ENCODE measurements at places on chromosomes 7 and 10. TPM values are rescaled to one million over a fixed set of nuclear protein-coding genes. Genes with fewer than 3 reads are reported as not detected.
A peak's percentile ranks its signal among the peaks of the same experiment; 100 is the strongest.

The TMED4 gene
- total RNA-seq = 62.2 TPM

The ERVW-1 gene
- total RNA-seq = not detected

The NKX1-2 gene
- not detected for total RNA-seq

The INA gene
- total RNA-seq = not detected

The FKBP14 gene
- 23.8 TPM for total RNA-seq

The FZD1 gene
- 38.5 TPM for total RNA-seq

The LEP gene
- total RNA-seq = 0.45 TPM

The LIPK gene
- not detected for total RNA-seq

The DYNC1I1 gene
- 11.0 TPM for total RNA-seq

The MBL2 gene
- total RNA-seq = not detected

The RAMP3 gene
- total RNA-seq = 78.0 TPM

The SP8 gene
- total RNA-seq = not detected

The C10orf105 gene
- total RNA-seq = 0.36 TPM

DNA sequence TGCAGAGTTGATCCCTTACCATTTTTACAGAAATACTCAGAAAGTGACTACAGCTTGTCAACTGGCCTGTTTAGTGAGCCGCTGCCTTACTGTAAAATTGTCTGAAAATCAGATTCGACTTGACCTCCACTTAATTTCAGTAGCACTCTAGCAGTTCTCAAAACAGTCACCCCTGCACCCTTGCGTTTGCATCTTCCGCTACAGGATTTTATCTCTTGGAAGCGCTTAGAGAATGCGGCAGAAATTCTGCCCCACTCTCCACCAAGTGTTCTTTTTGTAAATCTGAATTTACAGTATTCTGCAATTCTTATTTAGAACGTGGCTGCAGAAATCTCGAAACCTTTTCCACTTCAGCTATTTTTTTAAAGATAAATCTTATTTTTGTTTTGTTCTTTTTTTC, 1.9 kb upstream of the TWIST1 start:
- DNase-seq = no peak
- no peak overlapping the region for H3K4me3 ChIP-seq
- no peaks in the 10 kb centered on the region for H3K4me1 ChIP-seq
- no peaks in the 10 kb centered on the region for H3K36me3 ChIP-seq
- no peak overlapping the region for H3K27ac ChIP-seq
- H3K27me3 ChIP-seq = no peaks in the 10 kb centered on the region

- H3K4me1 ChIP-seq = no peaks in the 10 kb centered on the region
- H3K27me3 ChIP-seq = no peaks in the 10 kb centered on the region
- no peaks in the 10 kb centered on the region for H3K36me3 ChIP-seq
- H3K4me3 ChIP-seq = peak overlapping the region; percentile 36
These were observed 827 bp upstream of the FASTK start for GRCh38 chr7:151081170-151082101.

GRCh38 chr10:6014241-6014761, 37.0 kb upstream of the IL15RA start:
- H3K27me3 ChIP-seq = no peaks in the 10 kb centered on the region
- peak; percentile 58 for DNase-seq
- no peak overlapping the region for H3K4me3 ChIP-seq
- no peak overlapping the region for H3K27ac ChIP-seq
- no peaks in the 10 kb centered on the region for H3K4me1 ChIP-seq

- H3K27ac ChIP-seq = no peak overlapping the region
- no peak for DNase-seq
- H3K36me3 ChIP-seq = no peaks in the 10 kb centered on the region
- H3K4me1 ChIP-seq = no peaks in the 10 kb centered on the region
These were observed 330.0 kb upstream of the C7orf33 start for GRCh38 chr7:148260599-148260998.

GRCh38 chr7:15104411-15105092, 202.0 kb upstream of the DGKB start:
- H3K4me1 ChIP-seq = no peaks in the 10 kb centered on the region
- H3K27me3 ChIP-seq = no peaks in the 10 kb centered on the region
- DNase-seq = no peak
- H3K36me3 ChIP-seq = no peaks in the 10 kb centered on the region
- no peak overlapping the region for H3K4me3 ChIP-seq

GRCh38 chr7:19958309-19958896, 185.0 kb upstream of the TMEM196 start:
- H3K27ac ChIP-seq = no peak overlapping the region
- H3K4me1 ChIP-seq = no peaks in the 10 kb centered on the region
- DNase-seq = no peak
- no peaks in the 10 kb centered on the region for H3K27me3 ChIP-seq

- H3K27ac ChIP-seq = no peak overlapping the region
- no peak overlapping the region for H3K4me3 ChIP-seq
- no peaks in the 10 kb centered on the region for H3K27me3 ChIP-seq
- no peaks in the 10 kb centered on the region for H3K4me1 ChIP-seq
These were observed 50.6 kb downstream of the ADAMTS14 start for GRCh38 chr10:70722820-70723424.

GRCh38 chr10:119496273-119496672, 46.2 kb downstream of the RGS10 start:
- no peaks in the 10 kb centered on the region for H3K4me1 ChIP-seq
- H3K27me3 ChIP-seq = no peaks in the 10 kb centered on the region
- DNase-seq = no peak
- H3K27ac ChIP-seq = no peak overlapping the region
- H3K4me3 ChIP-seq = no peak overlapping the region
- H3K36me3 ChIP-seq = no peaks in the 10 kb centered on the region

GRCh38 chr7:45086331-45087065, 2.3 kb downstream of the NACAD start:
- H3K4me1 ChIP-seq = no peaks in the 10 kb centered on the region
- no peaks in the 10 kb centered on the region for H3K36me3 ChIP-seq
- H3K27me3 ChIP-seq = no peaks in the 10 kb centered on the region
- H3K27ac ChIP-seq = no peak overlapping the region
- DNase-seq = peak; percentile 61

GRCh38 chr10:92381543-92381954, 90.6 kb downstream of the MARCHF5 start:
- H3K4me3 ChIP-seq = no peak overlapping the region
- H3K4me1 ChIP-seq = no peaks in the 10 kb centered on the region
- no peak overlapping the region for H3K27ac ChIP-seq

DNA sequence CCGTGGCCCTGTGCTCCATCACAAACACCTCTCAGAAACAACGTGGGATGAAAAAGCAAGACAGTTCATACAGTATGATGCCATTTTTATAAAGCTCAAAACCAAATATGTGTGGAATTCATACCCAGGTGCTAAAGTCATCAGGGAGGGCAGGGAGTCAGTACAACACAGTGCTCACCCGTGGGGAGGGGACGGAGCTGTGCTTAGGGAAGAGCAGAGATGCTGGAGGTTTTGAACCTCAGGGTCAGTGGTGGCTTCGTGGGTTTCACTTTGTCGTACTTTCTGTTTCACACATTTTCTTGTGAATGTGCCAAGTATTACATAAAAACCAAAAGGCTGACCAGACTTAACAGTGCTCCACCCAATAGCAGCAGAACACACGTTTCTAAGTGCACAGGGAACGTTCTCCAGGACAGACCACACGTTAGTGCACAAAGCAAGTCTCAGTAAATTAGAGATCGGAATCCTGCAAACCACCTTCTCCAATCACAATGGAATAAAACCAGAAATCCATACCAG, 21.2 kb downstream of the ZMIZ2 start:
- H3K36me3 ChIP-seq = no peaks in the 10 kb centered on the region
- H3K4me1 ChIP-seq = peaks cover 2% of the 10 kb centered on the region
- no peaks in the 10 kb centered on the region for H3K27me3 ChIP-seq
- H3K4me3 ChIP-seq = no peak overlapping the region

- no peaks in the 10 kb centered on the region for H3K36me3 ChIP-seq
- no peaks in the 10 kb centered on the region for H3K4me1 ChIP-seq
- no peak for DNase-seq
- no peak overlapping the region for H3K4me3 ChIP-seq
- H3K27me3 ChIP-seq = no peaks in the 10 kb centered on the region
These were observed 239.2 kb downstream of the COBL start for GRCh38 chr7:51077316-51077986.

GRCh38 chr10:88270871-88271713, 312.0 kb downstream of the RNLS start:
- H3K4me3 ChIP-seq = no peak overlapping the region
- H3K36me3 ChIP-seq = no peaks in the 10 kb centered on the region
- no peaks in the 10 kb centered on the region for H3K4me1 ChIP-seq
- no peak overlapping the region for H3K27ac ChIP-seq
- no peak for DNase-seq

DNA sequence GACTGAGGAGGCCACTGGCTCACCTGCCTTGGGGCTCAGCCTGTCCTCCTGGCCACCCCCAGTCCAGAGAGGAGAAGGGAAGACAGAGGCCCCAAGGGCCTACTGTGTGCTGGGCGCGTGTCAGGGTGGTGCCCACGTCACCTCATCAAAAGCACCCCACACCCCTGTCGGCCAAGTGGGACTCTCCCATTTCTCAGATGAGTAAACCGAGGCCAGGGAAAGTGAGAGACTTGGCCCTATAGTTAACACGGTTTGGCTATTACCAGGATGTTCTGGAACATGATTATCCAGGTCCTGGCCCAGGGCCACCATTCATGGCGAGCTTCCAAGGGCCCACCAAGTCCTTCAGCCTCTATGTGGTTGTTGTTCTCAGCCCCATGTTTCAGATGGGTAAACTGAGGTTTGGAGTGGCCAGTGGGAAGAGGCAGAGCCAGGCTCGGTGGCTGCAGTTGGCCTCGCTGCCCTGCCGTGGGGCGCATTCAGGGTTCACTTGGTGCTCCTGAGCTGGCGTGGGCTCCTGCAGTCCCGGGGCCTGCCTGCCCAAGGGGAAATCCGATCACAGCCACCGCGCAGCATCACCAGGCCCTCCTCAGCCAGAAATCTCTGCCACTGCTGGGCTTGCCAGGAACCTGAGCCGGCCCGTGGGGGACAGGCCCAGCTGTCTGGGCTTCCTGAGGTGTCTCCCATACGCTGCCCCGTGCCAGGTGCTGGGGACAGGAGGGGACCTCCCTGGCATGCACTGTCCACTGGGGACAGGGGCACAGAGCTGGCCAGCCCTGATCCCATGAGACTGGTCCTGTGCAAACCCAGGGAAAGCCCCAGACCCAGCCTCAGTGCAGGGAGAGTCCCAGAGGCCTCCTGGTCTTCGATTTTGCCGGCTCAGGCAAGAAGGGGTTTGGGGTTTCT, 117.7 kb upstream of the TNRC18 start:
- no peak overlapping the region for H3K27ac ChIP-seq
- no peaks in the 10 kb centered on the region for H3K27me3 ChIP-seq
- H3K36me3 ChIP-seq = no peaks in the 10 kb centered on the region

DNA sequence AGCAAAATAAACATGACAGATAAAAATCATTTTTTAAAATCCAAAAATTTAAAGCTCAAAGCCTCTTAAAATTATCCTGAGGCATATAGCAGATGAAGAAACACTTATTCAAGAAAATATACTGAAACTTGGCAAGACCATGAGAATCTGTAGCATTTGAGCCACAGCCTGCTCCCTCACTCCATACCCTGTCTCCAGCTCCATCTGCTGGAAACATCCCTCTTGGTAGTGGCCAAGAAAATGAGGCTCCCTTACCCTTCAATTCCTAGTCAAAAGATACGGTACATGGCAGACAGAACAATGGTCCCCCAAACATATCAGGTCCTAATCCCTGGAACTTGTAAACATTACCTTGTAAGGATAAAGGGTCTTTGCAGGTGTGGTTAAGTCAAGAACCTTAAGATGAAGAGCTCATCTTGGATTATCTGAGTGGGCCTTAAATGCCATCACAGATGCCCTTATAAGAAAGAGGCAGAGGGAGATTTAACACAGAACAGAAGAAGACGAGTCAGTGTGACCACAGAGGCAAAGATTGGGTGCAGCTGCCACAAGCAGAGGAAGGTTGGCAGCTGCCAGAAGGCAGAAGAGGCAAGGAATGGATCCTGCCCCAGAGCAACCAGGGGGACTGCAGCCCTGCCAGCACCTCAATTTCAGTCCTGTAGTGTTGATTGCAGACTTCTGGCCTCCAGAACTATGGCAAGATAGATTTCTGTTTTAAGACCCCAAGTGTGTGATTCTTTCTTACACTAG, 149.4 kb downstream of the ZNF248 start:
- no peaks in the 10 kb centered on the region for H3K27me3 ChIP-seq
- no peak for DNase-seq
- no peaks in the 10 kb centered on the region for H3K36me3 ChIP-seq
- no peaks in the 10 kb centered on the region for H3K4me1 ChIP-seq
- no peak overlapping the region for H3K27ac ChIP-seq
- H3K4me3 ChIP-seq = no peak overlapping the region

DNA sequence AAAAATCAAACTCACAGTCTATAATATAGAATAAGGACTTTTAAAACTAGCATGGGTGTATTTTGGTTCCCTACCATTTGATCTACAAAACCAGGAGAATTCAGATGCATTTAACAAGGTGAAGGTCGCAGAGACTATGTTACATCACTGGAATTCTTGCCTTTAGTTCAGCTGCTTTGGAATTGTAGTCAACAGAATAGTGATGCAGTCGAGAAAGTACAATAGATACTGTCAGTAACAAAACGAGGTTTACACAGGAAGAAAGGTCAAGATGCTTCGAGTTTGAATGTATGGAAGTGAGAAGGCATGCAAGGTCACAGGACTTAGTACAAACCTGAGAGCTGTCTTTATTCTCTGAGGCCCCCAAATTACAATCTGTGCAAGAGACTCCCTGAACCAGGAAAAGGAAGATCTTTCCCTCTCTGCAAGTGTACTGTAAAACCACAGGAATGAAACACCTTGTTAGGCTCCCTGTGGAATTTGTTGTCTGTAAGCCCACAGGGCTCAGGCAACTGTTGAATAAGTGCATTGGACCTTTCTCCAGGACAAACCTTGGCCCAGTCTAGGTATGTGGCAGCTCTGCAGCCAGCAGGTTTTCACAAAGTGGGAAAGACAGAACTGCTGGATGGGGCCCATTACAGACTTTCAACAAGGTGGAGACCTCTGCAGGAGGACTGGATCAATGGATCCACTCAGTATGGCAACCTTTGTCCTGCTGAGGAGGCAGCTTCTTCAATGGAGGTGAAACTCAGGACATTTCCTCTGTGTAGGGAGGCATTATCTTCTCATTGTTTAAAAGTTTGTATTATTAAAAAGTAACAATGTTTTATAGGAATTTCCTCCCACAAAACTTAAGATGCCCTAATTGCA, 101.1 kb upstream of the GSDME start:
- H3K36me3 ChIP-seq = no peaks in the 10 kb centered on the region
- H3K27ac ChIP-seq = no peak overlapping the region
- H3K4me3 ChIP-seq = no peak overlapping the region
